ENCODE measurements at places on chromosomes 7 and 10.

DNA sequence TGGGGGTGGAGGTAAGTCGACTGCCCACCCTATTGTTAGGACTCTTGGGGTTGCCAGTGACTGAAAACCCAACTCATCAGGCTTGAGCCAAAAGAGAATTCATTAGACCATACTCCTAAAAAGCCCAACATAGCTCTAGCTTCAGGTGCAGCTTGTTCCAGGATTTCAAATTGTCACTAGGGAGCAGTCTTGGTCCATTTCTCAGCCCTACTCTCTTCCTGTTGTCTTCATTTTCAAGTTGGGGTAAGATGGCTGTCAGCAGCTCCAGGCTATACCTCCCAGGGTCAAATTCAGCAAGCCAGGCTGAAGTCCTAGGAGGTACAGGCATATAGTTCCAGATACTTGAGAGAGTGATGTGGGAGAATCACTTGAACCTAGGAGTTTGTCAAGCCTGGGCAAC, 14.9 kb upstream of the COL13A1 start:
- DNase-seq, result peak; percentile 69

DNA sequence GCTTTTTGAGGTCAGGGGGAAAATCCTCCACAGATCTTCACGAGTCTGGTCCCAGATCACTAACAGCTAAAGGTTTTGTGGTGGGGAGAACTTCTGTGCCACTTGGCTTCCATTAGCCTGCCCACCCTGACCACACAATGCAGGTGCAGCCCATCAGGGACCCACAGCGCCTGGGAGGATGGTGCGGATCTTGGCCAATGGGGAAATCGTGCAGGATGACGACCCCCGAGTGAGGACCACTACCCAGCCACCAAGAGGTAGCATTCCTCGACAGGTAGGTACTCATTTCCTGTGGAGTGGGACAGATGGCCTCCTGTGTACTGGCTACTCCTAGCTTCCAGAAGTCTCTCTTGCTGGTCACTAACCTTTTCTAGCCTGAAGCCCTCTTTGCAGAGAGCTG, 1.5 kb downstream of the FAM241B start:
- DNase-seq, result no peak

DNA sequence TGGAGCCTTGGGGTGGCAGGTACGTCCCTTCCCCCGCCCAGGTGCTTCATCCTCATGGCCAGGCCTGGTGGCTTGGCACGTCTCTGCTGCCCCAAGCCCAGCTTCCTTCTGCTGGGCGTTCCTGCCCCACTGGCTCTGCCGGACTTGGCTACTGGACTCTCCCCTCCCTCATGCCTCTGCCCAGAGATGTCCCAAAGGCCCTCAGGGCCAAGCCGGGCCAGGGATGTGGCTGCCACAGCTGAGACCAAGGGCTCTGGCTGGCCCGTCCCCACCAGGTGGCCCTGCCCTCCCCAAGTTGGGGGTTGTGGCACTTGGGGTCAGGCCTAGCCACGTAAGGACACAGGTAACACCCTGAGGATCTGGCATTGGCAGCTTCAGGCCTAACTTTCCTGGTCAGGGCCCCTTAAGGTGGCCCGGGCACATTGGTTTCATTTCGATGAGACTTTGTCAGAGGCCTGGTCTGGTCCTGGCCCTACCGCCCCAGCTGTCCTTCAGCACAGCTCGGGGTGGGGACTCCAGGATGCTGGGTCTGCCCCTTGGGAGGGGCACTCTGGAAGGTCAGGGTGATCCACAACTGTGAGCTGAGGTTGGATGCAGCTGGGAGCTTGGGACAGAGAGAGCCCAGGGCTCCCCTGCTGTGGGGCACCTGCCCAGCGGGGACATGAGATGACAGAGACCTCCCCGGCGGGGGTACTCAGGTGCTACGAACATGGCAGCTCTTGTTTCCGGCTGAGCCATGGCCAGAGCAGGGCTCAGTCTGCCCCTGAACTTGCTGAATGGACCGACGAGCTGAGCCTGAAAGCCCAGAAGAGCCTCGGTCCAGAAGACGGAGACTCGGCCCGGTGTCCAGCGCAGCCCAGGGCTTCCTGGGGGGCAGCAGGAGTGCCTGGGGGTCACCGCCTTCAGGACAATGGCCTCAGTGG, 2.9 kb downstream of the BHLHA15 start:
- no peak for DNase-seq

- DNase-seq, result no peak
Observed at GRCh38 chr7:28813243-28813962, 144.7 kb downstream of the TRIL start.

DNA sequence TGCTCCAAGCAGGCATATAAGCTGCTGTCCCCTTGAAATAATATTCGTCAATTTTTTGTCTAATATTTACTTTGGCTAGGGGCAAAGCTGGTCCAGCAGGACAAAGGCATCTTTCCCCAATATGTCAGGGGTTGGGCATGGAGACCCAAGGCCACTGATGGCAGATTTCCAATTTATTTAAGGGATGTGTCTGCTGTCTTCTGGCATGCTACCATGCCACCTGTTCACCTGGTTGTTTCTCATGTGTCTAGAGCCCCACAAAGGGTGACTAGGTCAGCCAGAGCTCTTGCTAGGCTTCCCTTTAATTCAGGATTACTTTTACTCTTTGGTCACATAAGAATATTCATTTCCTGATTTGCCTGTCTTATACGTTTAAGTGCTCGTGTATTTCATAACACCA, 22.1 kb upstream of the SYPL1 start:
- no peak for DNase-seq

- DNase-seq, result no peak
Observed at GRCh38 chr7:158771-159170, 33.6 kb upstream of the FAM20C start.

DNA sequence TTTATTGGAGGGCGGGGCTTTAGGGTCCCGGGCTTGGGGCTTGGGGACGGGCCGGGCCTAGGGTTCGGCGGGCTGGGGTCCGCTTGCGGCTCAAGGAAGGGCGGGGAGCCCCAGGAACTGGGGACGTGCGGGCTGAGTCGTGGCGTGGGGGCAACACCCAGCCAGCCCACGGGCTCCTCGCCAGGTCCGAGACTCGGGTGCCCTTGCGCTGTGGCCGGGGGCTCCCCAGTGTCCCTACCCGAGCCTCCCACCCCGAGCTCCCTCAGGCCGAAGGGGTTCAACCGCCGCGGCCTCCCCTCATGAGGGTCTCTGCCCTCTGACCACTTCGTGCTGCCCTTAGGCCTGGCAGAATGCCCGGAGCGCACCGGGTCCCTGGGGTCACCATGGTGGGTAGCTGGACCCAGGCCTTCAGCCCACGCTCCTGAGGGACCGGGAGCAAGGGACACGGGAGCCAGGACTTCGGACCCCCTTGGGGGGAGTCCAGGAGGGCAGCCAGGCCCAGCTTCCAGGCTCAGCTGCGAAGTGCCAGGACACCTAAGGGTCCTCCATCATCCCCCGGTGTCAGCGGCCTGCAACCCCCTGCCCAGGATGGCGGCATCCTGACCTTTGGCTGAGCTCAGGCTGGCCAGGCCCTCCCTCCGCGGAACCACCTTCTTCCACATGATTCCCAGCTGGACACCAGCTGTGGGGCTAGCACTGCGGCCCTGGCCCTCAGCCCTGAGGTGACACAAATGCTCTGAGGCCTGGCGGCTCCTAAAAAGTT, 524 bp upstream of the FUOM start:
- DNase-seq, result no peak

- no peak for DNase-seq
Observed at GRCh38 chr7:124162667-124163066, 129.8 kb upstream of the TMEM229A start.

GRCh38 chr7:151744656-151745638, 132.0 kb downstream of the PRKAG2 start:
- DNase-seq, result peak; percentile 73

DNA sequence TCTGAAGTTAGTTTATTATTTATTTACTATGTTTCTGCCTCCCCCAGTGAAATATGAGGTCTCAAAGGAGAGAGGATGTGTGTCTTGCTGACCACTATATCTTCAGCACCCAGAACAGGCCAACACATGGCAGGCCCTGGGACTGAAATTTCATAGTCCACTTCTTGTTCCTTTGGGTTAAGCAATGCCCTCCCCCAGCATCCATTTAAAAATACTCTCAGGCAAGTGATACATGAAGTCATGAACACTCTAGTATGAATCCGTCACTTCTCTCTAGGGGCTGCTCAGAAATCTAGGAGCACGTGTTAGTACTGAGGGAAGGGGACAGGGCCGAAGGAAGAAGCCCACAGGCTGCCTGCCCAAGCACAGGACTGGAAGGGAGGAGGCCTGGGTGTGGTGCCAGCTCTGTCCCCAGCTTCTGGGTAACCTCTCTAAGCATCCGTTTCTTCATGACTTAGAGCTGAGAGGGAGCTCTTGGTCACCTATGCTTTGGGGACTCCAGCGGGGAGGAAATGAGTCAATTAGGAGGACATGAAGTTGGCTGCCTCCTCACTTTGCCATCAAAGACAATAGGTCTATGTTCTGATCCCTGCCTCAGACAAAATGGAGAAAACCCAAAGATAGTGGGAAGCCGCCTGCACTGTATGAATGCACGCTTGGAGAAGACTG, 119.2 kb downstream of the KCNMA1 start:
- DNase-seq, result no peak

DNA sequence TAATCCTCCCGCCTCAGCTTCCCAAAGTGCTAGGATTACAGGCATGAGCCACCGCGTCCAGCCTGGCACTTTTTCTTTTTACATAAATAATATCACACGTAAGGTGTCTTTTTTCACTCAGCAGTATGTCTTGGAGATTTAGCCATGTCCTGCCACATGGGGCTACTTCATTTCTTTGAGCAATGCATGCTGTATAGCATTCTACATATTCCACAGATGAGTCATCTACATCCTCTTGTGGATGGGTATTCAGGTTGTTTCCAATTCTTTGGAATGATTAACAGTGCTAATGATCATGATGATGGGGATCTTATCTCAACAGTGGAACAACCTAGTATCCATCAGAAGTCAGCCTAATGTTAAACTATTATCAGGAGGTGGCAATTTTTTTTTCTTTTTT, 50.8 kb downstream of the ZNF503 start:
- peak; percentile 4 for DNase-seq

DNA sequence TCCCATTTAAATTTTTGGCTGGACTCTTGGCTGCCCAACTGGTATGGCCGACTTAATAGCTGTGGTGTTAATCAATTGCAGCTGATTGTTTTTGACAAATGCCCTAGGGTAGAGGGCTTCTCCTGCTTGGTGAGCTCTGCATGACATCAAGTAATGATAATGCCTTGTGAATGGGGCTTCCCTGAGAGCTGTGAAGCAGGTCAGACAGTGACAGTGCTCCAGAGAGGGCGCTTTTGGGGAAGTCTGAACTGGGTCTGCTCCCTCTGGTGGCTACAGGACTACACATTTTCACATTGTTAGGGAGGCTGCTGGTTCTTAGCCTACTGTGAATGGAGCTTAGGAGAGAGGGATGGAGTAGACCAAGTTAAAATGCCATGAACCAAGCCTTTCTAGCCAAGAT, 98.8 kb downstream of the SDK1 start:
- DNase-seq, result peak; percentile 46

DNA sequence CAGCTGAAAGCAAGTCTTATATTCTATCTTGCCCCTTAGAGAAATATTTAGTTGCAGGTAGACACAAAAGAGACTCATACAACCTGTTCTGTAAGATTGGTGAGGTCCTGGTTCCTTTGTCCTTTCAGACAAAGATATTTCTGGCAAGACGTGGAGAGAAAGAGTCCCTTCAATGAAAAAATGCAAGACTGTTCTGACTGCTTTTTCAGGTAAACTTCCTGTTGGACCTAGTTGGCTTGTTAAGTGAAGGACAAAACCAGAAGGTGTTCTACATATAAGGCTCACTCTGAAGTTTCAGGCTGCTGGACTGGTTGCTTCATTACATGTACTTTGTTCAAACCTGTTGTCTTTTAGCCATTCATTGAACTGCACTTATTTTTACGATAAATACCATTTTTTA, 119.0 kb upstream of the PTPRZ1 start:
- no peak for DNase-seq

DNA sequence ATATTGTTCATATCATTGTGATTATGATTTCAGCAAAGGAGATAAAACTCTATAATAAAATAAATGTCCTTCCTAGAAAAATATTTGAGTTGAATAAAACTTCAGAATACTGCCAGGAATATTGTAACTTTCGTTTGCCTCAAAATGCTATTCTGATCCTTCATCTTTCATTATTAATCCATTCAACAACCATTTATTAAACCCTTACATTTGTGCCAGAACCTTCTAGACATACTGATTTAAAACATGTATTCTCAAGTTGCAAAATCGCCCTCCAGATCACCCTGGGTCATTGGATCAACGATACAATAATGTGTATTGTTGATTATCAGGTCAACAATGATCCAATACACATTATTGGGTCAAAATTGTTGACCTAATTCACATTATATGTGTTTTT, 759.8 kb downstream of the CNTNAP2 start:
- DNase-seq, result no peak

- DNase-seq, result no peak
Observed at GRCh38 chr10:114662646-114663217, 4.7 kb upstream of the ABLIM1 start.

GRCh38 chr10:125112697-125113494, 47.5 kb downstream of the CTBP2 start:
- peak; percentile 11 for DNase-seq

DNA sequence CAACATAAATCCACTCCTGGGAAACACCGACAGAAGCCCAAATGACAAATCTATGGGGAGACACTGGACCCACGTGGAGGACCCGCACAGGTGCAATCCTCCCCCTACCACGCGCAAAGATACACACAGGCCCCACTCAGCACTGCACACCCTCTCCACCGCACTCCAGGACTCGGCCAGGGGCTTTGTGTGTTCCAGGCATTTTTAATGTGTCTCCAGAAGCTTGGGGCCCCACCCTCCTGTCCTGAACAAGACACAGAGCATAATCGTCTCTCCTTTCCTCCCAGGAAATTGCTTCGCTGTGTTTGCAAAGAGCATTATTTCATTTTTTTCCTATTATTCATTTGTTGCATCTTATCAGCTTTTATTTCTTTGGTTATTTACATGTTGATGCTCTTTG, 82.8 kb downstream of the GLI3 start:
- no peak for DNase-seq

DNA sequence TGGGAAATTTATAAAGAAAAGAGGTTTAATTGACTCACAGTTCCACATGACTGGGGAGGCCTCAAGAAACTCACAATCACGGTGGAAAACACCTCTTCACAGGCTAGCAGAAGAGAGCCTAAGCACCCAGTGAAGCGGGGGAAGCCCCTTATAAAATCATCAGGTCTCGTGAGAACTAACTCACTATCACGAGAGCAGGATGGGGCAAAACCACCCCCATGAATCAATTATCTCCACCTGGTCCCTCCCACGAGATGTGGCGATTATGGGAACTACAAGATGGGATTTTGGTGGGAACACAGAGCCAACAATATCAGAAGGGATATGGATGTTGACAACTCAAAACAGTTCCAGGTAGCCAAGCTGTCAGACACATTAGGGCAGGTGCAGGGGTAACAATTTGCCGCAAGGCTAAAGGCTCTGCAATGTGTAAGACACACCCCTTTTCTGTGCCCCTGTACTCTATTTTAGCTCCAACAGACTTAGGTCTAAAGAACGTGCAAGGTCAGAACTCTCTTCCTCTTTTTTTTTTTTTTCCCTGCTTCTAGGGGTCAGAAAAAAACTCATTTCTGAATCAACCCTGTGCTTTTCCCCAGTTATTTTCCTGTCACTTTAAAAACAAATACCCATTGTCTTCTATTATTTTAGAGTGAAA, 30.7 kb upstream of the RBM20 start:
- DNase-seq, result no peak

- peak; percentile 42 for DNase-seq
Observed at GRCh38 chr7:24914465-24914859, 65.5 kb downstream of the OSBPL3 start.

- DNase-seq, result no peak
Observed at GRCh38 chr10:49281461-49281860, 17.5 kb upstream of the C10orf71 start.
